WTC11 (cell line): ENCODE measurements at places on chromosomes 4 and X. TPM values are rescaled to one million over a fixed set of nuclear protein-coding genes. Genes with fewer than 3 reads are reported as not detected.

The EFHC2 gene
- total RNA-seq, result 2.1 to 2.8 TPM (median 2.7 TPM) in 3 replicates

The ANKRD50 gene
- total RNA-seq, result 17.3 to 18.4 TPM (median 18.1 TPM) in 3 replicates

The BEX2 gene
- total RNA-seq, result 30.6 to 34.1 TPM (median 32.8 TPM) in 3 replicates

The RRH gene
- total RNA-seq, result 0.11 to 0.21 TPM in 2 of 3 replicates, not detected in the other

The CSN1S1 gene
- total RNA-seq, result not detected in 3 replicates

The TMPRSS11B gene
- total RNA-seq, result not detected in 3 replicates

The UGT2B7 gene
- 0.11 TPM in 1 of 3 replicates, not detected in the others for total RNA-seq

The RAI2 gene
- 0.57 to 0.78 TPM (median 0.77 TPM) in 3 replicates for total RNA-seq
